ENCODE measurements at places on chromosomes 5 and 9. TPM values are rescaled to one million over a fixed set of nuclear protein-coding genes. Genes with fewer than 3 reads are reported as not detected.

- no peak for DNase-seq
Observed at GRCh38 chr9:137140151-137141012, 1.4 kb downstream of the GRIN1 start.

DNA sequence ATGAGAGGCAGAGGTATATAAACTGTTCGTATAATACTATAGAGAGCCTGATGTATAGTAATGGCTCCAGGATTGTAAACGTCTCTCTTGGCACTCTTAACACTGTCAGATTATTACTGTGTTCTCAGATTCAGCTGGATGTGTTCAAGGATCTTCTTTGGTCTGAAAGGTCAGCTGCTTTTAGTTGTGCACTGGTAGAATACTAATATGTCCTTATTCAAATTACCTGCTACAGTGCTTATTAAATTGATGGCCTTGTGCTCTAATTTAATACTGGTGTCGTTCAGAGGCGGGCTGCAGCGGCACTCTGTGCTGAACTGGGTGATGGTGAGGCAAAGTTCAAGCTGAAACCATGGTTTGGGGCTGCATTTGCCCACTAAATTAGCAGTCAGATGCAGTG, 216.7 kb upstream of the ARRDC3 start:
- no peak for DNase-seq

Gene SLC22A5
- total RNA-seq: 14.3 TPM

DNA sequence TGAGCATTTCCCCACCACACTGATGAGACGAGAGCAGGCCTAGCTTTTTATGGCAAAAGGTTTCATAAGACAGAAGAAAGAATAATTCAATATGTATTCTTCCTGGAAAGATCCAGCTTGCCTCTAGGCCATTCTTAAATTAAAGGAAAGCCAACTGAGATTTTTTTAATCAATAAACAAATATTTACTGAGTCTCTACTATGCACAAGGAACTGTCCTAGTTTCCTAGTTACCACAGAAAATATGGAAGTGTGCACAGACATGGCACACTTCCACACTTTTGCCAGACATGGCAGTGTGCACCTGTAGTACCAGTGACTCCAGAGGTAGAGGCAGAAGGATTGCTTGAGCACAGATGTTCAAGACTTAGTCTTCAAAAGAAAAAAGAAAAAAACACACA, 281.0 kb downstream of the CETN3 start:
- DNase-seq: no peak

DNA sequence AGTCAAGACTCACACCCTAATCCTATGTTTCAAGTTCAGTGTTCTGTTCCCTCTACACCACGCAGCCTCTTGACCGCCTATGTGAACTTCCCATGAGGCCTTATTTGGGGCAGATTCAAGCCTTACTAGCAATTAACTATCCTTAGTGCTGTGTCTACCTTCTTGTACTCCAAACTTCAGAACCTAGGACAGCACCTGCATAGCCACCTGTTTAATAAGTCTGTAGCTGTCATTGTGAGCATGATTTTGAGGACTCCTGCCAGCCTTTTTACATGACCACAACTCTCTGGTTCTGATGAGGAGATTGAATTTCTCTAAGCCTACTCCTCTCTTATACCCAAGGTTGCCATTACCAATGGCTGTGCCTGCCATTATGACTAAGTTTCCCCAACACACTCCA, 50.8 kb upstream of the PCSK1 start:
- no peak for DNase-seq

- no peak for DNase-seq
Observed at GRCh38 chr5:24854850-24855249, 210.1 kb upstream of the CDH10 start.

Gene ITK
- total RNA-seq: 0.95 TPM
